SK-MEL-5 (cell line): ENCODE measurements at places on chromosomes 1 and 21. TPM values are rescaled to one million over a fixed set of nuclear protein-coding genes. Genes with fewer than 3 reads are reported as not detected.

The LCE2A gene
- 2.5 and 3.3 TPM in 2 replicates for total RNA-seq

The SYT14 gene
- total RNA-seq: 14.7 TPM in 2 replicates

The TRIM67 gene
- 0.03 TPM in 1 of 2 replicates, not detected in the other for total RNA-seq

The TFF3 gene
- total RNA-seq: 0.13 and 0.16 TPM in 2 replicates

The HES2 gene
- total RNA-seq: 1.1 and 2.4 TPM in 2 replicates

The HSD3B2 gene
- total RNA-seq: 0.32 and 1.1 TPM in 2 replicates

The LORICRIN gene
- total RNA-seq: not detected in 2 replicates

The THAP3 gene
- total RNA-seq: 20.8 and 22.6 TPM in 2 replicates

DNA sequence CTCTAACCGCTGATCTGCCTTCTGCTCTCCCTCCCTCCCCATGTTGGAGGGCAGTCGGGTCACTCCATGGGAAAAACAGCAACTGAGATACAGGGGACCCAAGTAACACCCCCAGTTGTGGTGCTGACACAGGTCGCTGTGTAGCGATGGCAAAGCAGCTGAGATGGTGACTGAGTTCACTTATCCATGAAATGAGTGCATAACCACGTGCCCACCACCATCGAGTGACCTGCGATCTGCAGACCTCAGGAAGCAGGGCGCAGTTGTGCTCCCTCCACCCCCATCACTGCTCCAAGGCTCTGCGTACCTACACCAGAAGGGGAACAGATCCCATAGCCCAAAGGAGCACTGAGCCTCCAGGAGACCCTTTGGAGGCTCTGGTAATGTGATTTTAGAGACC lies 31.1 kb downstream of the KCNN3 start:
- no peak for DNase-seq

DNA sequence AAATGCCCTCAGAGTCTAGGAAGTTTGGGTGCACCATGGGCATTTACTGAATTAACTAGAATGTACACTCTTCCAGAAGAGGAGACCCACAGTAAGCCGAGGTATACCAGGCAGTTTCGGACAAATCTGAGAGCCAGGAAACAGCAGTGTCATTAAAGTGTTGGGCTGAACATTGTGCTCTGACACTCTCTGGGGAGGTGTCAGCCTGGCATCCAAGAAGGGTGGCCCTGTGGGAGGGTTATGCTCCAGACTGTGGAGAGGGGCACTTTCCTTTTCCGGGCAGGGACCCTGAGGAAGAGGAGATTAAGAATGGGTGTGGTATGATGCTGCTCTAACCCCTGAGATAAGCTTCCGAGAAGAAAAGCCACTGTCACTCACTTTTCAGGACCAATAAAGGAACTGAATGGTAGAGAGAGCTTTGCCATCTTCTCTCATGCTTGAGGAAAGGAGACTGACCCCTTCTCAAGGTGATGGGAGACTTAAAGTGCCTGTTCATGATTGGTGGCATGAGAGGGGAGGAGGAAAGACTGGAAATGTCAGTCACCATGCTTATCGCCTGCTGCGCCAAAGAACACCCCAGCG lies 98.2 kb downstream of the UCK2 start:
- DNase-seq: no peak

GRCh38 chr21:16663436-16663835 lies 849.4 kb upstream of the CXADR start:
- DNase-seq: no peak

DNA sequence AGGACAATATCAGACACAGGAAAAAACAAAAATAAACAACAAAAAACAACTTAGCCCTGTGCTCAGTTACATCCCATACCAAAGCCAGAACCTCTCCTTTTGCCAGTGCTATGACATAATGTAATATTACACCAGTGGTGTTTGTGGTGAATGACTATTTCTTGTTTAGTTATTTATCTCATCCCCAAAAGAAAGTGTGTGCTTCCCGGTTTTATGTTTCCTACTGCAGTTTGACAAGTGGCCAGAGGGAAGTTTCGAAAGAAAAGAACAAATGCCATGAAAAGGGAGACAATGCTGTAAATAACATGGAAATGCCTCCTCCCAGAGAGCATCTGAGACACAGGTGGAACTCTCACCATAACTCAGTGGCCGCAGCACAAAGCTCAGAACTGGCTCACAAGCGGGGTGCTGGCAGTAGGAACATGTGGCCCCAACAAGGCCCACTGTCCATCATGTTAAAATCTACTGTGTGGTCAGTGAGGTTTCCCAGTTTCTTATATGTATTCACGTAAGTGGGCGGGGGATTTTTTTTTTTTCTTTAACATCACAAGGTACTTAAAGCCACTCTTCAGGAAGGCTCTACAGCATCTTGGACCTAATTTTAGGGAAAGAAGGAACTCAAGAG lies 158.2 kb downstream of the BARHL2 start:
- no peak for DNase-seq

DNA sequence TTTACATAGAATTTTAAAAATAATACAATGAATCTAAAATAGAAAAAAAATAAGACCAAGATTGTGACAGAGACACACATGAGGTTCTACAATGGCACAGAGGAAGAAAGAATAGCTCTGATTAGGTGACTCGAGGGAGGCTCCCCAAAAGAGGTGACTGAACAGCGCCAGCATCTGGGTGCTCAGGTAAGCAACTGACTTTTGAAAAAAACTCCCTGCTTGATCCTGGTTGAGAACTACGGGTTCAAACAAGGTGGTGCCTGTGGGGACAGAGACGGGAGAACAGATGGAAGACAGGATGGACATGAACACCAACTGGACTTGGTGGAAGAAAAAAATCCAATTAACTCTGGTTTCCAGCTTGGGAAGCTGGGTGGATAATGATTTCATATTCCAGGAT lies 22.5 kb downstream of the BATF3 start:
- DNase-seq: no peak

DNA sequence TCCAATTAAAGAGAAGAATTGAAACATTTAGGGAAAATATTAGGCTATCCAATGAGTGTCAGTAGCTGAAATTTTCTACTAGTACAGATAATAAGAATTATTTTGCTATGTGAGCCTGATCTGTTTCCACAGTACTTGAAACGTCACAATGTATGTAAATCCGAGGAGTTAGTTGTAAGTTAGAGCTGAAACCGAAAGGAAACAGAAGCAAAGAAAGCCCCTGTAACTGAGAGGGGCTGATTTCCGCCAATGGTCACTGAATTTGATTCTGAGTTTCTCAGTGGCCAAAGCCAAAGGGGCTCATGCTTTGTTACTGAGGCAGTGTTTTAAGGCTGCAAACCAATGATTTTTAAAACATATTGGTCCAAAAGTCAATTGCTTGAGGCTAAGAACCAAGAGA lies 168.3 kb upstream of the DUSP10 start:
- DNase-seq: no peak

DNA sequence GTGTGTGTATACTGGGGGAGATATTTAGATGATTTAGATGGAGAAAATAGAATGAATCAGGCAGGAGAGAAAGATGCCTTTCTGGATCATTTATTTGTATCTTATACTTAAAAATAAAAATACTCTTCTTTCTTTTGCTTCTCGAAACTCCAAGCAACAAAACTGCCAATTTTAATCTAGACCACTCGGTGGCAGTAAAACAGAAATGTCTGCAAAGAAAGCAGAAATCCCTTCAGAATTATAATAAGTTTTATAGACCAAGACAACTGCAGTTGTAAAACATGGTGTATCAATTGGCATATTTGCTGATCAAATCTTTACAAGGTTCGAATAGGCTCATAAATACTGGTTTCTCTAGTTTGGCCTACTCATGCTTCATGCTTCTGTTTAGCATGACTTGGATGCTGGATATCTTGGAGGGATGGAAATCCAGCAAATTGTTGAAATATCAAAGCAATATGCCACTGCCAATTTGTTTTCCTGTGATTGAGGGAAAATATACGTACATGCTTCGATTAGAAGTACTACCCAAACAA lies 15.1 kb upstream of the C1orf87 start:
- DNase-seq: peak; percentile 6

DNA sequence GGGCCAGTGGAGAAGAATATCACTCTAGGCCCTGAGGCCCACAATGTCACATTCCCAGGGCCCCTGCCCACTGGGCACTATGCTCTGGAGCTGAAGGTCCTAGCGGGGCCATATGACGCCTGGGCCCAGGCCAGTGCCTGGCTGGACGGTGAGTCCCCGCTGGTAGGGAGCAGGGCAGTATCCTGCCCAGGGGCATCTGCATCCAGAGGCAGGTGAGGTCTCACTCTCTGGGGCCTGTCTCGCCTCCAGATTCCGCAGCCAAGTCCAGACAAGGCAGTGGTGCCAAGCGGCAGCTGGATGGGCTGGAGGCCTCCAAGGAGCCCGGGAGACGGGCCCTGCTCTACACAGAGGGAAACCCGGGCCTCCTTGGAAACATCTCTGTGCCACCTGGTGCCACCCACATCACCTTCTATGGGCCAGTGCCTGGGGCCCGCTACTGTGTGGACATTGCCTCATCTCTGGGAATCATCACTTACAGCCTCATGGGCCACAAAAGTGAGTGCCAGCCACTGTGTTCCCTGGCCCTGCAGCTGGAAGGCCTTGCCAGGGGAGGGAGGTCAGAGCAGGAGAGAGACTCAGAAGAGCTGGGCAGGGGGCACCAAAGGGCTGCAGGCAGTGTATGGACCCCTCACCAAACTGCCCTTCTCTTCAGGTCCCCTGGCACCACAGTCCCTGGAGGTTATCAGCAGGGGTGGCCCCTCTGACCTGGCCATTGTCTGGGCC lies 11.1 kb upstream of the PTPN7 start:
- DNase-seq: no peak

DNA sequence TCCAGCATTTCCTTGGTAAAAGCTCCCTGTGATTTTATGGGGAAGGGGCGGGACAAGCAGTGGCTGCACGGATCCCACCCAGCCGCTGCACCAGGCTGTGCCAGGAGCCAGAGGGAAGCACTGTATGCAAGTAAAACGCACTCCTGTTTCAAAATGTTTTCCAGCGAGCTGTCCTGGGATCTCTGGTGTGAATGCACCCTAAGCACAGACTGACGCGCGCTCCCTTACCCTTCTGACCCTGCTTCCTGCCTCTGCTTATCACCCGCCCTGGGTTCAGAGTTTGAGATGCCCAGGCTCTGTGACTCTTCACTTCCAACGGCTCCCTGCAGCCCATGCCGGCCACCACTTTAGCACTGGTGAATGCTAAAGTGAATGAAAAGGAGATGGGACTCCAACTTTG lies 131.2 kb downstream of the RHOU start:
- no peak for DNase-seq

DNA sequence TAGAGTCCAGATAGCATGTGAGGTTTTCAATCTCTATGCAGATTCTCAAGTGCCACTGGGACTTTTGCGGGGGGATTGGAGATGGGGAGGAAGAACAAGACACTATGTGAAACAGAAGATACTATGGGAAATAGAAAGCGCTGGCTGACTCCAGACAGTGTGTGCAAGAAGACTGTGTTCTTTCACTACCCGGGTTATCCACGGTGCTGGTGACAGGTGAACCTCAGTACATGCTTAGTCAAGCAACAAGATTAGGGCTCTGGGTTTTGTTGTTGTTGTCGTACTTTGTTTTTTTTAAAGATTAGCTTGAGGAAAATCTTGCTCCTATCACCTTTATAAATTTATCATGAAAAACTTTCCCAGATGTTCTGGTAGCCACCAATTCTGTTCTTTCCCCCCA lies 56.4 kb downstream of the SUSD4 start:
- DNase-seq: no peak
